Left ventricle myocardium superior (tissue), 1 donor: ENCODE measurements at places on chromosomes 5 and 9.

- DNase-seq, result peak; percentile 77
These were observed 42.5 kb upstream of the SH3PXD2B start for GRCh38 chr5:172496671-172497371.

DNA sequence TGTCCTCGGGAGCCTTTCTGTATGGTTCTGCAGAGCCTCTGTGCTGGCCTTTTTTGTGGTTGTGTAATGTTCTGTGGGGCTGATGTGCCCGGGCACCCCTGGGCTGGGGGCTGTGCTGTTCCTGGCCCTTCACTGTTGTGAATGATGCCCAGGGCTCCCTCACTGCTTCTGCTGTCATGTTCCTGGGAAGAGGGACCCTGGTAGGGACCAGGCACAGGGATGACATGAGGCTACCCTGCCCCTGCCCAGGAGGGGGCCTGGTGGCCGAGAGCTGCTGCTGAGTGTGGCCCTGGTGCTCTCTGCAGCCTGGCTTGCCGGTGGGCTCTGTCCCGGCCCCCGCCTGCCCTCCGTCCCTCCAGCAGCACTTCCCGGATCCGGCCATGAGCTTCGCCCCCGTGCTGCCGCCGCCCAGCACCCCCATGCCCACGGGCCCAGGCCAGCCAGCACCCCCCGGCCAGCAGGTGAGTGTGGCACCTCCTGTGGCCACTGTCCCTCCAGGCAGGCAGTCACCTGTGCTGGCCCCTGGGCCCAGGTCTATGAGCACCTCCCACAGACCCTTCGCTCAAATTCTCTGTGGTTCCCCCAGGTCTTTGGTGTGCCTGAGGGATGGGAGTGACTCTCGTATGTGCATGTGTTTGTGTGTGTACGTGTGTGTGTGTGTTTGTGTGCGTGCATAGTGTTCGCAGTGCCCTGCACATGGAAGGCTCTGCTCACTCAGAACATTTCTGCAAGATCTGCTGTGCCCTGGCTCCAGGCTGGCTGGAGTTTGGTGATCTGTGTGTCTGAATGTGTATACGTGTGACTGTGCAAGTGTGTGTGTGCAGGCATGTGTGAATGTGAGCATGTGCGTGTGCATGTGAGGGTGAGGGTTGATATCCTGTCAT lies 72.3 kb downstream of the WNK2 start:
- DNase-seq, result no peak

- no peak for DNase-seq
These were observed 30.4 kb downstream of the CSF2 start for GRCh38 chr5:132103969-132104391.

DNA sequence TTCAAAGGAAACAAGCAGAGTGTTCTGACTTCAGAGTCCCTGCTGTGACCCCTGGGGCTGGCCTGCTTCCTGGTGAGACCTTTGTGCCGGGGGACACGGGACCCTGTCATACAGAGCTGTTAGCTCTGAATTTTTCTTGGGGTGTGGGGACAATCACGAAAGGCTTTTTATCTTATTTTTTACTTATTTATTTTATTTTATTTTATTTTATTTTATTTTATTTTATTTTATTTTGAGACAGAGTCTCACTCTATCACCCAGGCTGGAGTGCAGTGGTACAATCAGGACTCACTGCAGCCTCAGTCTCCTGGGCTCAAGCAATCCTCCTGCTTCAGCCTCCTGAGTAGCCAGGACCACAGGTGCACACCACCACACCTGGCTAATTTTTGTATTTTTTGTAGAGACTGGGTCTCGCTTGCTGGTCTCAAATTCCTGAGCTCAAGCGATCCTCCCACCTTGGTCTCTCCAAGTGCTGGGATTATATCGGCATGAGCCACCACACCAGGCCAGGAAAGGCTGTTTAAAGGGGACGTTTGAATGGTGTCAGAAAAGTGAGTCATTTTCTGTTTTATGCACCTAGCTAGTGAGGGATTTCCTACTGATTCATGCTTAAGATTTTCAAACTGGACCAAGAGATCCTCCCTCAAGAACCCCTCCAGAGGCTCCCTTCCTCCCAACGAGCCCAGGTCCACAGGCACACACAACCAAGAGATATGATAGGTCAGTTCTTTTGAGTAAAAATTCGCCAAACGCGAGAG lies 75.7 kb downstream of the OLFM1 start:
- no peak for DNase-seq

DNA sequence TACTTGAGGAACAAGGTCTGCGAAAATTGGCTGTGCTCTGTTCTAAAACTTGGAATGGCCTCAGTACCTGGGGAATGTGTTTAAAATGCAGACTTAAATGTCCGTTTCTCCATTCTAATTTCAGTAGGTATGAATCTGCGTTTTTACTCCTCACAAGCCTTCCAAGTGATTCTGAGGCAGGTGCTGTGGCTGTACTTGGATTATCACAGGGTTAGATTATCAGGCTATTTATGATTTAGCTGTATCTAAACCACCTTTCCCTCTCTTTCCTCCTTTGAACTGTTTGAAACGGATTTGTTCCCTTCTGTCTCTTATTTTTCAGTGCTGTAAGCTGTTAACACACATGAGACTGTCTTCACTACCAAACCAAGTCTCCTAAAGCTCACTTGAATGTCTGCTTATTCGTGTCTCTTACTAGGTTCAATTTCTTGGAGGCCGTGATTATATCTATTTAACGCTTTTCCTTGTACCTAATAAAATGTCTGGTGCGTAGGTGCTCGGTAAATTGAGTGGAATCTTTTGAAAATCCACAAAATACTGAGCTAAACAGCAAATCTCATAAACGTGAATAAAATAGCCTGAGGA lies 714 bp upstream of the CETN3 start:
- no peak for DNase-seq

DNA sequence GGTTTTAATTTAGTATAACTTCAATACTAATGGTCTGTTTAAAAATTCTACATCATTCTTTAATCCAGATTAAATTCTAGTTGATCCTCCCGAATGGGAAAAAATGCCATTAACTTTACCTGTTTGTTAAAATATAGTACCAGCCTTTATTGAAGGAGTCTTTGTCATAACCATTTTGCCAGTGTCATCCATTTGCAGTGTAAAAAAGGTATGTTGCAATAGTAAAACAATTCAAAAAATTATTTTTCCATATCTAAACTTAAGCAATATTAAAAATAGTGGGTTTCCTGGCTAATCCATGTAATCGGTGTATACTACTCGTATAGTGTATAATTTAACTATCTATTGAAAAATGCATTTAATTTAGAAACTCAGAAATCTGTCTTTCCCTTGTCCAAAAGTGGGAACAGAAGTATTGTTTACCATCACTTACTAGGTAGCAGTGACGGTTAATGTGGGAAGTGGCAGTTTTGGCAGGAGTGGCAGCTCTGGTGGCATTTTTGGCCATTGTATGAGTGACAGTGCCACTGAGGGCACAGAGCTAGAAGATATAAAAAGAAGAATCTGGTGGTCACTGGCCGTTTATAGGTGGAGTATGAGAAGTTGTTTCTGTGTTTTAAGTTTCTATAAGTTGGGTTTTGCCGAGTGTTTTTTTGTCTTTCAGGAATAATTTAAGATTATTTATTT lies 1.9 kb downstream of the AP3S1 start:
- DNase-seq, result no peak

DNA sequence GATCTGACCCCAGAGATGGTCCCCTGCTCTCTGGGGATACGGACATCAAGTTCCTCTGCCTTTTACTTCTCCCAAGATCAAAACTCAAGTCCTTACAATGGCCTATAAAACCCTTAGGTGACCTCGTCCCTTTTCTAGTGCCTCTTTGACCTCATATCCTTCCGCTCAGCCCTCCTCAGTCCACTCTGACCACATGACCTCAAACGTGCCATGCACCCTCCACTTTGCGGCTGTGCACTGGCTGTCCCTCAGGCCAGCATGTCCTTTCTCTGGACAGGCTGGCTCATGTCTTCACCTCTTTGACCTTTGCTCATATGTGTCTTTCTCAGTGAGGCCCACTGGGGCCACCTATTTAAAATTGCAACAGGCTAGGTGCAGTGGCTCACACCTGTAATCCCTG lies 14.7 kb downstream of the TRMO start:
- DNase-seq, result no peak

DNA sequence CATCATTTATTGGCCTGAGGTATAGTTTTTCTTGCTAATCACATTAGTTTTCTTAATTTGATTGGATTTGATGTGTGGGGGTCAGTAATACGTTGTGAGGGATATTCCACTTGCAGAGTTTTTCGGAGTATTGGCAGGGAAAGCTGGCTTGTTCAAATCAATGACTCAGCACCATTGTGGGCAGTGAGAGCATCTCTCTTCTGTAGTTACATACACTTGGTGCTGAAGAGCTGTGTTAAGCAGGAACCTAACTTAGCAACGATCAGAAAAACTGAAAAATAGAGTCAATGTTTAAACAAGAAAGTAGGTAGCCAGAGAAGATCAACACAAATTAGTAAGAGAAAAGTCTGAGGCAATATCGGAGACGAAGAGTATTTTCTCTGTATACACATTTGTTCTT lies 344.6 kb upstream of the EDIL3 start:
- no peak for DNase-seq

DNA sequence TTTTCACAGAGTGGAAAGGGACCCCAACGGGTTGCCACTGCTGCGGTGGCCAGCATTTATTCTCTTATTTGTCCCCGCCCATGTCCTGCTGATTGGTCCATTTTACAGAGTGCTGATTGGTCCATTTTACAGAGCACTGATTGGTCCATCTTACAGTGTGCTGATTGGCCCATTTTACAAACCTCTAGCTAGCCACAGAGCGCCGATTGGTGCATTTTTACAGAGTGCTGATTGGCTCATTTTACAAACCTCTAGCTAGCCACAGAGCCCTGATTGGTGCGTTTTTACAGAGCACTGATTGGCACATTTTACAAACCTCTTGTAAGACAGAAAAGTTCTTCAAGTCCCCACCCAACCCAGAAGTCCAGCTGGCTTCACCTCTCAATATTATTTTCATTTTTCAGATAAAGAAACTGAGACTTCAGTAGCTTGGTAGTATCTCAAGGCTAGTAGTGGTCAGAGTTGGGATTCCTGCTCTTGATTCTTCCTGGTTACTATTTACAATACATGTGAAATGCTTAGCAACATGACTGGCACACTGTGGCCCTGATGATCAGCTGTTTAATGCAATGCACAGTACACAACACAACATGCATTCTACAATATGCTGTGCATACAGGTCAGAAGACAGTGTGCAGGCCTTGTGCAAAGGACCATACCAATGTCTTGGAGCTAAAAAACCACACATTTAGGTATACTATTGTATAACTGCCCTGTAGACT lies 63.6 kb upstream of the BOD1 start:
- DNase-seq, result no peak

- peak; percentile 81 for DNase-seq
These were observed 1.6 kb downstream of the TSLP start for GRCh38 chr5:111072949-111073682.

DNA sequence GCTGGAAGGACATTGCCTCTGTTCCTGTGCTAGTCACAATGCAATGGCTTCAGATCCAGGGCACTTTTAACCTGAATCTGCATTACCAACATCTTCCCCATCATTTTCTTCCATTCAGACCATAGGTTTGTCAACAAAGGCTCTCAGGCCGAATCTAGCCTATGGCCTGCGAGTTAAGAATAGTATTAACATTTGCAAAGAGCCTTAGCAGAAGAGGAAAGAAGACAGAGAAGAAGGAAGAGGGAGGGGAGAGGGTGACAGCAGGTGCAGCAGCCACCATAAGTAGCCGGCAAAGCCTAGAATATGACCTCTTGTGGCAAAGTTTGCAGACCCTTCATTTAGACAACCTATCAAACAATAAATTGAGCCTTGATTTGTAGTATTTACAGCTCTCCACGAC lies 32.6 kb downstream of the BARX1 start:
- no peak for DNase-seq

DNA sequence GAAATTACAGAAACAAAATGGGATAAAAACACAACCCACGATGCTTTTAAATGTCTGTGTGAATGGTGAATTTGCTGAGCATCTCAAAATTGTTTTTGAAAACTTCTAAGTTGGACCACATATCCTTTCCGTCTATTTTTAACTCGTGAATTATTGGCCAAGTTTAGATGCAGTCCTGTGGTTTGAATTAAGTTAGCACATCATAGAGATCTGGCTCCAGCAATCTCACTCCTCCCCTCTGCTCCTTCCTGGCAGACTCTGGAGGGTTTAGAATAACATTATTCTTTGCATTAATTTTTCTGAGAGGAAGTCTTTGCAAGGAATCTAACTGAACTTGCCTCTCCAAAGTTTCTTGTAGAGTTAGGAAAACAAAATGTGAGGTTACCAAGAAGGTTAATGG lies 14.5 kb upstream of the ANKRD55 start:
- no peak for DNase-seq

DNA sequence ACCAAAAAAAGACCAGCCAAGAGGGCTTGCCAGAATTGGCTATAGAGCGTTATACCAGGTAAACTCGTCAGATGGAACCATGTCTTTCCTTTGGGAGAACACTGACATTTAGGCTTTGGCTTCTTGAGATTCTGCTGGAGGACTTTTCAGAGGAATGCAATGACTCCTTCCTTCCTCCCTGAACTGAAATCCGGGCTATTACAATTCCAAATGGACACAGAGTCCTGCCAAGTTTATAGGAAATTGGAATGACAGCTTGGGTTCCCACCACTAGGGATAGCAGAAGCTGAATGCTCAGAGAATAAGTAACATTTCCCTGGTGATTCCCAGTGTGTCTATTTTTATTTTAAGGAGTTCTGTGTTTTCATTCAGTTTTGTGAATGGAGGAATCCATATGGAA lies 143.0 kb downstream of the FGF1 start:
- DNase-seq, result no peak

DNA sequence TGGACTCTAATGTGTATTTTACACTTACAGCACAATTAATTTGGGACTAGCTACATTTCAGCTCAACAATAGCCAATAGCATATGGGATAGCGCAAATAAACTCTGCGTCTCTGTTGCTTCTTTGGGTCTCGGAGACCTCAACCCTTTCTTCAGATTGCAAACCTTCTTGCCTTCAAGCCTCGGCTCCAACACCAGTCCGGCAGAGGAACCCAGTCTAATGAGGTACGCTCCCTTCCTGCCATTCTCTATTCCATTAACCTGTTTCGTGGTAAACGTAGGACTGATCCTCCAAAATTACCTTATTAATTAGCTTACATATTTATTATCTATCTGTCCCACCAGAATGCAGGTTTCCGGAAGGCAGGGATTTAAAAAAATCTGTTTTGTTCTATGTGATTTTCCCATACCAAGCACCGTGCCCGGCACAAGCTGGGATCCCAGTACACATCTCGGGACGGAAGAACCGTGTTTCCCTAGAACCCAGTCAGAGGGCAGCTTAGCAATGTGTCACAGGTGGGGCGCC lies 525 bp upstream of the DAPK1 start:
- DNase-seq, result no peak

DNA sequence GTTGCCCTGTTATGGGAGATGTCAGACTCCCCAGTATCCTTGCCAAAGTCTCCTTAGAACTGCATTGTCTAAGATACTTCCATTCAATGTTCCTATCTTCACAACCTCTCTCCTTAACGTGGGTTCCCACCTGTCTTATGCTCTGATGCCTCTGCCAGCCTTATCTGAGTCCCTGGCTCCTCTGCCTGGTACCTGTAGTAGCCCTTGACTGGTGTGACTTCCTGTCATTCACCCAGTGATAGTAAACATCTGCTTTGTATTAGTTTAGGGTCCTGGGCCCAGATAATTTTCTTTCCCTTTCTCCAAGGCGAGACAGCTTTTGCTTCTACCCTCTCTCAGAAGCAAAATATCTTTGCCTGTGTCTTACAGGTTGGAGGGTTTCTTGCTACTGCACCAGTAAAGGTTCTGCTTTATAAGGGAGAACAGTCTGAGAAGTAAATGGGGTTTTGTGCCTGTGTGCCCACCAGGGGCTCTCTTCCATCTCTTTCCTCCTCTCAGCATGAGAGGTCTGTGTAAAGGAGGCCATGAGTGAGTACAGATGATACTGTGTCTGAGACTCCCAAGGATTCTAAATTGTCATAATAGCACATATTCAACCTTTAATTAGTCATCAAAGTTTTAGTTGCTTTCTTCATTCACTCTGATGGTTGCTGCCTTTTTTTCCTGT lies 220.8 kb downstream of the PRR16 start:
- no peak for DNase-seq
